Activated CD8-positive, alpha-beta T cell treated with anti-CD3 and anti-CD28 coated beads for 36 hours (primary cell): ENCODE measurements at places on chromosomes 1 and 21.

GRCh38 chr1:113141650-113142473 is 68.9 kb downstream of the LRIG2 start:
- H3K4me1 ChIP-seq = peaks cover 12% of the 10 kb centered on the region
- DNase-seq = no peak
- H3K27me3 ChIP-seq = no peaks in the 10 kb centered on the region
- no peaks in the 10 kb centered on the region for H3K36me3 ChIP-seq
- H3K27ac ChIP-seq = no peak overlapping the region

DNA sequence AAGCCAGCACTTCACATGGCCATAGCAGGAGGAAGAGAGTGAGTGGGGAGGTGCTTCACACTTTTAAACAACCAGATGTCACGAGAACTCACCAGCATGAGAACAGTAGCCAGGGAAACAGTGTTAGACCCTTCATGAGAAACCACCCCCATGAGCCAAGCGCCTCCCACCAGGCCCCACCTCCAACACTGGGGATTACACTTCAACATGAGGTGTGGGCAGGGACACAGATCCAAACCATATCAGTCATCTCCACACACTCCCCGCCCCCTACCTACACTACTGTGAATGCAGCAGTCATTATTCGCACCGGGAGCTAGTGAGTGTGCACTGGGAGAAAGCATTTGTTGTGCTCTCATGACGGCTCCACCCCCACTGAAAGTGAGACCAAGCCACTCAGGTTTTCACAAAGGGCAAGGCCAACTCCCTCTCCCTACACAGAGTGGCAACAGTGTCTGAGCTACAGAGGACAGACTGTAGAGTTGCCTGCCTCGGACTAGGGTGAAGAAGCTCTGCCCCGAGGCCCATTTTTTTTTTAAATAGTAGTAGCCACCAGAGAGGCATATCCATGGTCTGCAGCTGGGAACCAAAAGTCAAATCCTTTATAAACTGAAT is 125.6 kb downstream of the BARHL2 start:
- no peaks in the 10 kb centered on the region for H3K4me1 ChIP-seq
- DNase-seq = no peak
- H3K27me3 ChIP-seq = peaks cover 25% of the 10 kb centered on the region
- no peaks in the 10 kb centered on the region for H3K36me3 ChIP-seq
- no peak overlapping the region for H3K27ac ChIP-seq

GRCh38 chr1:17441993-17442357 is 2.5 kb upstream of the RCC2 start:
- H3K27ac ChIP-seq = peak overlapping the region; percentile 77
- DNase-seq = no peak
- peaks cover 21% of the 10 kb centered on the region for H3K4me1 ChIP-seq
- peaks cover 14% of the 10 kb centered on the region for H3K36me3 ChIP-seq

- no peak overlapping the region for H3K4me3 ChIP-seq
- DNase-seq = peak; percentile 13
- peaks cover 12% of the 10 kb centered on the region for H3K27me3 ChIP-seq
- H3K36me3 ChIP-seq = no peaks in the 10 kb centered on the region
- H3K4me1 ChIP-seq = peaks cover 3% of the 10 kb centered on the region
Observed at GRCh38 chr21:39033878-39034589, 149.2 kb downstream of the PSMG1 start.

DNA sequence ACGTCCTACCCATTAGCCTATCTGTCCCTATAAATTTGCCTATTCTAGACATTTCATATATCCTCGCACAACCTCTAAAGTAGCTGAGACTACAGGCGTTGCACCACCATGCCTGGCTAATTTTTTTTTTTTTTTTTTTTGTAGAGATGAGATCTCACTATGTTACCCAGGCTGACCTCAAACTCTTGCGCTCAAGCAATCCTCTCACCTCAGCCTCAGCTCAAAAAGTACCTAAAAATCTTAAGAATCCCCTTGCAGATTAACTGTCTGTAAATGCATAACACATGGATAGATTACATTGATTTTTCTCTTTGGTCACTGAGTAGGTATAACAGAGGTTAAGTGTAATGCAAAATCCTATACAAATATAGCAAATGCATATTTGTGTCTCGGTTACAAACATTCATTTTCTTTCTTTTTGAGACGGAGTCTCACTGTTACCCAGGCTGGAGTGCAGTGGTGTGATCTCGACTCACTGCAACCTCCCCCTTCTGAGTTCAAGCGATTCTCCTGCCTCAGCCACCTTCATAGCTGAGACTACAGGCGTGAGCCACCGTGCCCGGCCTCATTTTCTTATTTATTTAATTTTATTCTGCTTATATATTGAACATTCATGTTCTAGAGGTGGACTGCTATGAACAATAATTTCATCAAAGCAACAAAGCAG is 2.3 kb downstream of the HORMAD1 start:
- H3K4me3 ChIP-seq = no peak overlapping the region
- no peak for DNase-seq
- no peaks in the 10 kb centered on the region for H3K27me3 ChIP-seq

DNA sequence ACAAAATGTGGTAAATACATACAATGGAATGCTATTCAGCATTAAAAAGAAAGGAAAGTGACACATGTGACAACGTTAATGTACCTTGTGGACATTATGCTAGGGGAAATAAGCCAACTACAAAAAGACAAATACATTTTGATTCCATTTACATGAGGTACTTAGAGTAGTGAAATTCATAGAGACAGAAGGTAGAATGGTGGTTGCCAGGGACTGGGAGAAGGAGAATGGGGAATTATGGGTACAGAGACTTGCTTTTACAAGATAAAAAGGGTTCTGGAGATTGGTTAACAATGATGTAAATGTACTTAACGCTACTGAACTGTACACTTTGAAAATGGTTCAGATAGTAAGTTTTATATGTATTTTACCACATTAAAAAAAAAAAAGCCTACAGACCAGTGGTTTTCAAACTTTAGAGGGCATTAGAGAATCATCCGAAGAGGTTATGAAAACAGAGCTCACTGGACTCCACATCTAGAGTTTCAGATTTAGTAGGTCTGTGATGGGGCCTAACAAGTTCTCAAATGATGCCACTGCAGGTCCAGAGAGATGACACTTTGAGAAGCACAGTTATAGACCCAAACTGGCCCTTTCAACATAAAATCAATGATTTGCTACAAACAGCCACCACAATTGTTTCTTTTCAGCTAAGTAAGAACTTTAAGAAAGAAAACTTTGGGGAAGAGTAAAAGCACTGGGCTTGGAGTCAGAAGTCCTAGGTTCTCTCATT is 9.6 kb upstream of the ADCY10 start:
- H3K4me1 ChIP-seq = peaks cover 15% of the 10 kb centered on the region
- H3K4me3 ChIP-seq = no peak overlapping the region
- no peaks in the 10 kb centered on the region for H3K27me3 ChIP-seq
- peak overlapping the region; percentile 23 for H3K27ac ChIP-seq
- DNase-seq = no peak

DNA sequence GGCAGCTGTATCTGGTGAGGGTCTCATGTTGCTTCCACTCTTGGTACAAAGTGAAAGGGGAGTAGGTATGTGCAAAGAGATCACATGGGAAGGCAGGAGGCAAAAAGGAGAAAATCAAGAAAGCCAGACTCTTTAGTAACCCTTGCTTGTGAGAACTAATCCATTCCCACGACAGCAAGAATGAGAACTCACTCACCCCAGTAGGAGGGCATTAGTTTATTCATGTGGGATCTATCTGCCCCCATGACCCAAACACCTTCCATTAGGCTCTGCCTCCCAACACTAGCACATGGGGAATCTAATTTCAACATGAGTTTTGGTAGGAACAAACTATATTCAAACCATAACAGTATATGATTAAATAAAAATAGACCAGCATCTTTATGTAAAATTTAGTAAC is 57.6 kb downstream of the ZNHIT6 start:
- peaks cover 75% of the 10 kb centered on the region for H3K36me3 ChIP-seq
- DNase-seq = no peak
- H3K27ac ChIP-seq = no peak overlapping the region
- no peaks in the 10 kb centered on the region for H3K27me3 ChIP-seq
- H3K4me3 ChIP-seq = no peak overlapping the region

DNA sequence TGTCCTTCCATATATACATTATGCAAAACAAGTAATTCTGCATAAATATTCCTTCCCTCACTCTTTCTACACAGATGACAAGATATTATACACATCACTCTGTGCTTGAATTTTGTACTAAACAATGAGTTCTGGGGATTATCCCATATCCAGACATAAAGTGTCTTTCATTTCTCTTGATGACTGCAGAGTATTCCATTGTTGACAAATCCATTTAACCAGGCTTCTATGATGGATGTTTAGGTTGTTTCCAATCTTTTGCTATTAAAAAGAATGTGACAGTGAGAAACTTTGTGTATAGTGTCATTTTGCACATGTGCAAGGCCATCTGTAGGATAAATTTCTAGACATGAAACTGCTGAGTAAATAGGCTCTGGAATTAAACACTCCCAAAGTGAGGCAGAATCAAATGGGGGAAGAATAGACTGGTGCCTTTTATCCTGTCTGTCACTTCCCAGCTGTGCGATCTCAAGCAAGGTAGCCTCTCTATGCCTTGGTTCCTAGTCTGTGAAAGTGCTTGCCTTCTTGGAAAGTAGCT is 29.9 kb upstream of the ATP2B4 start:
- no peaks in the 10 kb centered on the region for H3K27me3 ChIP-seq
- peaks cover 12% of the 10 kb centered on the region for H3K4me1 ChIP-seq
- no peak for DNase-seq
- H3K27ac ChIP-seq = no peak overlapping the region

DNA sequence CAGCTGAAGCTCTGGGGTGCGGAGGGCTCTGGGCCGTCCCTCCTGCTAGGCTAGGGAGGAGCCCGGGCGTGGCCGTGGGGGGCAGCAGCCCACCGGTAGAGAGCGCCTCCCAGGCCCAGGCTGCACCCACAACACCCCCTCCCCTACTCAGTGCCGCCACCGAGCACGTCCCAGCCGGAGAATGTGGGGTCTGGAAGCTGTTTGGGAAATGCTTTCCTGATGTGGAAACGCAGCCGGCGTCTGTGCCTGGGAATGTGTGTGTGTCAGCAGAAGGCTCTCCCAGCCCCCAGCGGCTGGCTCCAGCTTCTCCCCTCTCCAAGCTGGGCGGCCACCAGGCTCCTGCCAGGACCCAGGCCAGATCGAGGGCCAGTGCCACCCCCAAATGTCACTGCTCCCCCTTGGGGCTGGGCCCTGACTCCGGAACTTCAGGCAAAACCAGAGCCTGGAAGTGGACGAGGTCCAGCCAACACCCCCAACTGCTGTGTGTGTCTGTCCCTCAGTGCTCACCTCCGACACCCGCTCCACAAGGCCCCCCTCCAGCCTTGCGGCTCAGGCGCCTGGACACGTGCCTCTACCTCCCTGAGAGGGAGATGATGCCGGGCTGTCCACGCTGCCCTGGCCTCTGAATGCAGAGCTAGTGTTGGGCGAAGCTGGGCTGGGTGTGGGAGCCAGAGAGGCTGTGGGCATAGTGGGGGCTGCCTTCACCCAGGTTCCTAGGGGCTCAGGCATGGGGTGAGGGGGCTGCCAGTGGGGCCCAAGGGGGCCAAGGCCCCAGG is 74.7 kb downstream of the MEGF6 start:
- H3K36me3 ChIP-seq = no peaks in the 10 kb centered on the region
- no peak for DNase-seq
- H3K4me1 ChIP-seq = peaks cover 3% of the 10 kb centered on the region
- H3K27me3 ChIP-seq = no peaks in the 10 kb centered on the region
- H3K4me3 ChIP-seq = no peak overlapping the region

DNA sequence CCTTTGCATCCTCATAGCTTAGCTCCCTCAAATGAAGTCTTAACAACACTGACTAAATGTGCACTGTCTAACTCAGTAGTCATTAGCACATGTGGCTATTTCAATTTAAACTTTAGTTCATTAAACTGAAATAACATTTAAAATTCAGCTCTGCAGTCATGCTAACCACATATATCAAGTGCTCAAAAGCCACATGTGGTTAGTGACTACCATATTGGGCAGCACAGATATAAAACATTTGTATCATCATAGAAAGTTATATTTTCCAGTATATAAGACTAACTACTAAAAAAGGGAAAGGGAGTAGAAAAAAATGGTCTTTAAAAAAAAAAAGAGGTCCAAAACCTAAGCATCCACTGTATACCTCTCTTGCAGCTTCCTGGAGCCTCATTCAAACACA is 64.1 kb downstream of the SETD4 start:
- H3K4me1 ChIP-seq = peaks cover 16% of the 10 kb centered on the region
- H3K4me3 ChIP-seq = no peak overlapping the region
- DNase-seq = peak; percentile 24
- no peaks in the 10 kb centered on the region for H3K36me3 ChIP-seq
- no peak overlapping the region for H3K27ac ChIP-seq

DNA sequence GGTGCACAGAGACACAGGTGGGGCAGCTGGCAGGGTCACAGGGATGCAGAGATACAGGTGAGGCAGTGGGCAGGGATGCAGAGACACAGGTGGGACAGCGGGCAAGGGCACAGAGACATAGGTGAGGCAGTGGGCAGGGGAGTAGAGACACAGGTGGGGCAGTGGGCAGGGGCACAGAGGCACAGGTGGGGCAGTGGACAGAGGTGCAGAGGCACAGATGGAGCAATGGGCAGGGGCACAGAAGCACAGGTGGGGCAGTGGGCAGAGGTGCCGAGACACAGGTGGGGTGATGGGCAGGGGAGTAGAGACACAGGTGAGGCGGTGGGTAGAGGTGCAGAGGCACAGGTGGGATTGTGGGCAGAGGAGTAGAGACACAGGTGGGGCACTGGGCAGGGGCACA is 117.3 kb upstream of the KLHDC7A start:
- no peaks in the 10 kb centered on the region for H3K36me3 ChIP-seq
- H3K27me3 ChIP-seq = peaks cover 8% of the 10 kb centered on the region
- no peak overlapping the region for H3K4me3 ChIP-seq
- no peaks in the 10 kb centered on the region for H3K4me1 ChIP-seq
- H3K27ac ChIP-seq = no peak overlapping the region

DNA sequence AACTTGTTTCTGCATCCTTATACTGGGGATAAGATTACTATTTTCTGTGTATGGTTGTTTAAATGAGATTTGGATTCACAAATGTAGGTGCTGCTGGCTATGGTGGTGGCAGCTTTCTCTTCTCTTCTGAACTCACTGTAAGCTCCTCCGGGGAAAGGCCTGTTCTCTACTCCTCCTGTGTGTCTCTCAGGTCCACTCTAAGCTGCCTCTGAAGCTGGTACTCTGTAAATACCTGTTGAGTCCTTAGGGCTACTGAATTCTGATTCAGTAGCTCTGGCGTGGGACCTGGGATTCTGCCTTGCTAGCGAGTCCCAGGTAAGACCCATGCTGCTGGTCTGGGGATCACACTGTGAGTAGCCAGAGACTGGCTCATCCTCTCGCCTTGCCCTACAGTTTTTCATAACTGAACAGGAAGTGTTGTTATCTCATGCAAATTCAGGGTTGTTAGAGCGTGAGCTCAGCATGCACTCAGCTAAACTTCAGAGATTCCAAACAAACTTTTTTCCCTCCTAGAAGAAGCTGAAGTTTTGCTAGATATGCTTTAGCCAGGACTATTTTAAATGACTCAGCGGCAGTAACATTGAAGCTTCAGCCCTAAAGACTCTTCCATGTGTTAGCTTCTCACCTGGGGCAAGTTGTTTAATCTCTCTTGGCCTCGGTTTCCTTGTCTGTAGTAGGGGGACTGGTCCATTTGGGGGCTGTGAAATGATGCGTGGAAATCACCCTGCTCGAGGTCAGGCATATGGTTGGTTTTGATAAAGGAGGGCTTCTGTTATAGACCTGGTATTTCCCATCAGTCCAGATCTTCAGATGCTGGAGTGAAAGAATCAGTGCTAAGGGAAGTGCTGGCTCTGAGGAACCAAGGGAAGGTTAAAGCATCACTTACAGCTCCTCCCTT is 271.5 kb upstream of the TMEM51 start:
- H3K27ac ChIP-seq = no peak overlapping the region
- H3K4me3 ChIP-seq = no peak overlapping the region
- H3K4me1 ChIP-seq = no peaks in the 10 kb centered on the region
- no peaks in the 10 kb centered on the region for H3K36me3 ChIP-seq
